ENCODE measurements at places on chromosomes 2 and 18.

- DNase-seq = no peak
These were observed 1269.9 kb upstream of the GYPC start for GRCh38 chr2:125386074-125386473.

GRCh38 chr2:189608795-189609422 is 28.3 kb upstream of the SLC40A1 start:
- DNase-seq = peak; percentile 42

GRCh38 chr2:236440110-236440881 is 129.3 kb upstream of the ACKR3 start:
- DNase-seq = no peak

DNA sequence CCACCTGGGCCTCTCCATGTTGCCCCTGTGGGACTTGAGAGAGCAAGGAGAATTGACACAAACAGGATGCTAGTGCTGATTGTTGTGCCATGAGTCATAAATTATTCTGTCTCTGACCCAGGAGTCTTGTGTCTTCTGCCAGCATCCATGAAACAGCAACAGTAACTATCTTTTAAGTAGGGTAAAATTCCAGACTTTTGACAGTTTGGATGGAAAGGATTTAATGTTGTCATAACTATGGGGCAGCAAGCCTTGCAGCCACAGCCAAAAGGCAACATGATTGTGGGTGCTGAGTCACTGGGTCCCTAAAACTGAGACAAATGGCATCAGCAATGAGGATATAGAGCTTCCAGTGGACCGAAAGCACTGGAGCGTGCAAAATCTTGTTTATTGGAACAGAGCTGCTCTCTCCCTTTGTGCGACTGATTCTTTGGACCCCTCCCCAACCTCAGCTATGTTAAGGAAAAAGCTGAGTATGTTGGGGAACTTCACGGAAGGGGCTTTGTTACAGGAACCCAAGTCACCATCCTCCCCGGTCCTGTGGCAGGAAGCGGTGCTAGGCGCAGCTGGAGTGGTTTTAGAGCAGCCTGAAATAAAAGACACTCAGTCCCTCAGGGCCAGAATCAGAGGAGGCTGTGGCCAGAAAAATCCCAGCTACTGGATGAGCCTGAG is 9.6 kb upstream of the ITPRIPL1 start:
- peak; percentile 37 for DNase-seq

- no peak for DNase-seq
These were observed 5.7 kb downstream of the PPP1R1C start for GRCh38 chr2:181991171-181991885.

- no peak for DNase-seq
These were observed 179.0 kb downstream of the BARD1 start for GRCh38 chr2:214630402-214631045.

GRCh38 chr2:168997118-168997521 is 34.0 kb downstream of the ABCB11 start:
- DNase-seq = no peak

DNA sequence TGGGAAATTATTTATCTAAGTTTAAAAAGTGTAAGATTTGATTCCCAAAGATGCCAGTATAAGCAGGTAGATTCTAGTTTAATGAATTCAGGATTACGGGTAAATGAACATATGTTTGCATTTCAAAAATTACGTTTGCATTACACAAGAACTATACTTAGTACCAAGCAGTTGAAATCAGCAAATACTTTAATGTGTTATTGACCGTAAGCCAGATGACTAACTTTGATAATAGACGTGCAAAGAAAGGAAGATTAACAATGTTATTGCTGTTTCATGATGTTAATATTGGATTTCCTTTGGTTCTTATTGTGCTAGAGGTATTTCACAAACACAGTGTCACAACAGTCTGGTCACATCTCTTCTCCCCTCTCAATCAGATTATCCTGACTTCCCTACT is 294.7 kb downstream of the TDRD15 start:
- no peak for DNase-seq

DNA sequence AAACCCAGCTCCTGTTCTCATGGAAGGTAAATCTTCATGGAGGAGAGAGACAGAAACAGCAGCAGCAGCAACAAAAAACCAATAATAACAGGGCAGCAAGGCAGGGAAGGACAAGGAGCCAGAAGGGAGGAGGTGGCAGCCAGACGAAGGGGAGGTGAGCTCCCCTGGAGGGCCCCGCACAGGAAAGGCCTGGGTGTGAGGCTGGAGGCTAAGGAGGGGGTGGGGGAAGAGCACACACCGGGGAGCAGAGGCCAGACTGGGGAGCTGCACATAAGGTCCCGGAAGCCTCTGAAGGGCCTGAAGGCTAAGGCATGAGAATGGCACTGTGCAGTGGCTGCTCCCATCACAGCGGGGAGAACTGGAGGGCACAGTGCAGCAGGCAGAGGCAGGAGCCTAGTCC is 94.8 kb upstream of the SMAD7 start:
- no peak for DNase-seq

DNA sequence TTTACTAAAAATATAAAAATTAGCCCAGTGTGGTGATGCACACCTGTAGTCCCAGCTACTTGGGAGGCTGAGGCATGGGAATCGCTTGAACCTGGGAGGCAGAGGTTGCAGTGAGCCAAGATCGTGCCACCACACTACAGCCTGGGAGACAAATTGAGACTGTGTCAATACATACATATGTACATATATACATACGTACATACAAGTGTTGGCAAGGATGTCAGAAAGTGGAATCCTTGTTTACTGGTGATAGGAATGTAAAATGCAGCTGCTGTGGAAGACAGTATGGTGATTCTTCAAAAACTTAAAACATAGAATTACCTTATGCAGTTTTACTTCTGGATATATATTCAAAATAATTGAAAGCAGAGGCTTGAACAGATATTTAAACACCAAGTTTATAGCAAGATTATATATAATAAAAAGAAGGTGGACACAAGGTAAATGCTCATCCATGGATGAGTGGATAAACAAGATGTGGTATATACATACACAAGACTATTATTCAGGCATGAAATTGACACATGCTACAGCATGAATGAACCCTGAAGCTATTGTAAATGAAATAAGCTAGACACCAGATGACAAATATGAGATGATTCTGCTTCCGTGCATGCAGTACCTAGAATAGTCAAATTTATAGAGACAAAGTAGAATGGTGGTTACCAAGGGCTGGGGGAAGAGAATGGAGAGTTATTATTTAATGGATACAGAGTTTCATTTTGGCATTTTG is 43.2 kb downstream of the CCDC138 start:
- DNase-seq = no peak

- DNase-seq = no peak
These were observed 44.5 kb downstream of the SUMO1 start for GRCh38 chr2:202193881-202194353.

- DNase-seq = no peak
These were observed 402.6 kb upstream of the ZEB2 start for GRCh38 chr2:144922519-144922918.

GRCh38 chr18:28791101-28791500 is 614.2 kb upstream of the CDH2 start:
- DNase-seq = no peak

DNA sequence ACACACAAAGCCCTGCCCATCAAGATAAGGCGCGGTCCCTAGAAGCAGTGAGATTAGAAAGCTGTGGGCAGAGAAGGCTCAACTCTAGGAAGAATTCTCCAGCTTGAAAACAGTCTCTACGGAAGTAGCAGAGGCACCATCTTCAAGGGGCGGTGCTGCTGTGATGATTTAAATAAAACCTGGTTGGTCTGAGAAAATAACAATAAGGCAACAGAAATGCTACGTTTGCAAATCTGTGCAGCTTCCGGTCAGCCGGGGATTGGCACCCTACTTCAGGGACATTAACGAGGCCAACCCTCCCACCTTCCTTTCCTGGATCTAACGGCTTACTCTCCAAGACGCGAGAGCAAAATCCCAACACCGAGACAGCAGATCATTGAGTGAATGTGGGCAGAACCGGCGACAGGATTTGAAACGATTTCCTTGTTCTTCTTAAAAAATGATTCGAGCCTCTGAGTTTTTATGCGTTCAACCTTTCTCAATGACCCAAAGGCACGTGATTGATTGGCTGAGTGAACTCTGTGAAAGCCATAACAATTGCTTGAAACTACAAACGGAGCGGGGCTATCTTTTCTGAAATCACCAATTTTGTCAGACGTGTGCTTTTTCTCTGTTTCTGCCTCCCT is 93.7 kb upstream of the ZNF516 start:
- DNase-seq = no peak
